ENCODE measurements at places on chromosomes 6 and 20.

DNA sequence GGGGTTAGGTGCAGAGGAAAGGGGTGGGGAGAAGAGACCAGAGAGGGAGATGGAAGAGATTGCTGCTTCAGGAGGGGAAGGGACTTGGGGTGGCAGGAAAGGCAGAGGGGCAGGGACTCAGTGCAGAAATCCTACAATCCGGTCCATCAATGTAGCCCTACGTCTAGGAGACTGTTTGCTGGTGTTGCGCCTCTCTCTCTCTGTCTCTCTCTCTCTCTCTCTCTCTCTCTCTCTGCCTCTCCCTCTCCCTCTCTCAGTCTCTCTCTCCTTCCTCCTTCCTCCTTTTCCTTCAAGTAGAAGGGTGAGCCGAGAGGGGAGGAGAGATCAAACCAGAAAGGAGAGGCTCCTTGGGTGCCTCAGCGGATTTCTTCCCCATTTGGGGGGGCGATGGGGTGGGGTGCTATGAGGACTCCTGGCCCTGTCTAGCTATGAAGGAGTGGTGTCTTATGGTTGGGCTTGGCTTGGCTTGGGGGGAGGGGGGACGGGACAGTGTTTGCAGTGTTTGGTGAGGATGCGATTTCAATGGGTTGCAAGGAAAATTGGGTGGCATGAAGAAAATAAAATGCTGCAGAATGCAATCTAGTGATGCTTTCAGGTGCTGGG lies 181.2 kb downstream of the TBXT start:
- DNase-seq: no peak

DNA sequence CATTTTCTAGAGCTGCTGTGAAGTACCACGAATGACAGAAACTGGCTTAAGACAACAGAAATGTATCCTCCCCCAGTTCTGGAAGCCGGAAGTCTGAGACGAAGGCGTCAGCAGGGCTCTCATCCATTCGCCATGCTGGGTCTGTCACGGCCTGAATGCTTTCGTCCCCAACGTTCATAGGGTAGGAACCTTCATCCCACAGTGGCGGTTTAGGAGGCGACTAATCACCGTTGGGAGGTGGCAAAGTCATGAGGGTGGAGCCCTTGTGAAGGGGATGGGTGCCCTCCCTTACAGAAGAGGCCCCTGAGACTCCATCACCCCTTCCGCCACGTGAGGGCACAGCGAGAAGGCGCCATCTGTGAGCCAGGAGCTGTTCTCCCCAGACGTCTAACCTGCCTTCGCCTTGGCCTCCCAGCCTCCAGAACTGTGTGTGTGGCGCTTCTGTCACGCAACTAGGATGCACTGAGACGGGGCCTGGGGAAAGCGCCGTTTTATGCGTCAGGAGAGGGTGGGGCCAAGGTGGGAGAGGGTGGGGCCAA lies 250.3 kb downstream of the TTLL2 start:
- no peak for DNase-seq

DNA sequence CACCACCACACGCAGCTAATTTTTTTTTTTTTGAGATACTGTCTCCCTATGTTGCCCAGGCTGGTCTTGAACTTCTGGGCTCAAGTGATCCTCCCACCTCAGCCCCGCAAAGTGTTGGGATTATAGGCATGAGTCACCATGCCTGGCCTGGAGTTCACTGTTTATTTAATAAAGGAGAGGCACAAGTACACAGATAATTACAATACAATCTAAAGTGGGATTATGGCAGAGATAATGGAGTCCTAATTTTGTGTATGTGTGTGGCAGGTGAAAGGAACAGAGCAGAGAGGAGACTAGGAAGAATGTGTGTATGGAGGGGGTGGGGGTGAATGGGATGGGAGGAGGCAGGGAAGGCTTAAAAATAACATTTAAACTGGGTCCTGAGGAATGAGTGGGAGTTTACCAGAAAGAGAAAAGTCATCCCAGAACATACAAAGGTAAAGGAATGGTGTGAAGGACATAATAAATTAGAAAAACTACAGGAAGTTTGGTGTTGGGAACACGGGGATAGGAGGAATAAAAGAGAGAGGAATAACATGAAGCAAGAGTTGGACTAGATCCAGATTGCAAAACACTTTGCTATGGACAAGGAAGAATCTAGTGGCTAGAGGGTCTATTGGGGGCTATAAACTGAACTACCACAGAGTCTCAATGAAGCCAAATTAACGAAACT lies 4.4 kb downstream of the NCOA5 start:
- DNase-seq: no peak

GRCh38 chr6:137873273-137873762 lies 6.3 kb downstream of the TNFAIP3 start:
- peak; percentile 43 for DNase-seq

DNA sequence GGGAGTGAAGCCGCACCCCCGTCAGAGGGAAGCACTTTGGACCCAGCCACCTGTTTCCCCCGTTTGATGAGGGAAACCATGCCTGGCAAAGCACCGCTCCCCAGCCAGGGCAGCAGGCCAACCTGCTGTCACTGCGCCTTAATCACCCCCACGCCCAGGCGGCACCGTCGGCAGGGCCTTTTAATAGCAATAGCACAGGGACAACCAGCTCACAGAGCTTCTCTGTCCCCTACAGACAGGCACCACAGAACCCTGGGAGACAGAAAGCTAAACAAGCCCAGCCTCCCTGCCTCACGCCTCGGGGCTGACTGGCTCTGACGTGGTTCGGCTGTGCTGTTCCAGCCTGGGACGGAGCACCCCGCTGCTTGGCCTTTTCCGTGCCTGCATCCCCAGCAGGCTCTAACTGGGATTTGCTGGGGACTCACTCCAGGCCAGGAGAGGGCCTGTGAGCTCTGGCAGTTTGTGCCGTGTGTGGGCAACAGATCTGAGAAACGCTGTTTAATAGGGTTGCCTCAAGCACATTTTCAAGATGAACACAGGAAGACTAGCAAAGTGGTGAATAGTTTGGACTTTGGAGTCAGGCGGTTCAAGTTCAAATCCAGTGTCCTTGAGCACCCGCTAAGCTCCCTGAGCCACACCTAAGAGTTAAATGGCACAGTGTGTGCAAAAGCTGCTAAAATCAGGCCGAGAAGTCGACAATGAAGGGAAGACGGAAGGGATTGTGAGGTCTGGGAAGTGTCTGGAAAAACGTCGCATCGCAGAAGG lies 223.8 kb downstream of the NRN1 start:
- no peak for DNase-seq

GRCh38 chr20:2741881-2742280 lies 49.3 kb downstream of the EBF4 start:
- DNase-seq: no peak

DNA sequence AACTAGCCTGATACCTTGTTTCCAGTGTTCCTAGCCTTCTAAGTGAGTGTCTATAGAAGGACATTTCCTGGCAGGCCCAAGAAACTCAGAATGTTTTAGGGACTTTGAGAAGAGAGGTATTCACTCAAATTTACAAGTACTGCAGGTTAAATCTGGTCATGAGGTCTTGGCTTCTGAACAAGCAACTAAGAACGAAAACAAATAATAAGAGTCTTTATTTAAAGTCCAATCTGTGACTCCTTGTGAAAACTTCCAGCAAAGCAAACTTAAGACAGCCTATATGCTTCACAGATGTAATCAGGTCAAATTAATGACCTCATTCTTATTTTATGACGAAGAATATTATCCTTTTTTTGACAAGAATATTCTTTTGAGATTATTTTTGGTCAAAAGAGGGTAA lies 79.4 kb upstream of the PRSS16 start:
- no peak for DNase-seq

- no peak for DNase-seq
Observed at GRCh38 chr6:36422714-36423100, 19.9 kb downstream of the PXT1 start.

- DNase-seq: peak; percentile 64
Observed at GRCh38 chr6:149545258-149545753, 537 bp downstream of the PPIL4 start.

DNA sequence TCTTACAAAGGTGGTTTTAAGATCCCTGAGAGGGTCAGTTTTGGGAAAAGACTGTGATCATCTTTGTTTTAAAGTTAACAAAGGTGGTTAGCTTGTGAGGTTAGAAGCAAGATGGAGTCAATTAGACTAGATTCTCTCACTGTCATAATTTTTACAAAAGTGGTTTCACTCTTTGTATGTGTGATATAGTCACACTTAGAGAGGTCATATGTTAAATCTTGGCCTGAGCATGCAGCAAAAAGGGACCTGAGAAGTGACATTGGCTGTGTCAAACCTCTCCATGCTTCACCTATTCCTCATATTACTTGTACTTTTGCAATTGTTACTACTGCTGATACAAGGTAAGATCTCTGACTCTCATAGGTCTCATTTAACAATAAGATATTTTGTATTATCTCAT lies 368.0 kb downstream of the TBC1D32 start:
- DNase-seq: no peak

All from effector CD4-positive, alpha-beta T cell (primary cell).